Aorta (tissue), 5 donors: ENCODE measurements at places on chromosomes 4 and X. TPM values are rescaled to one million over a fixed set of nuclear protein-coding genes. Genes with fewer than 3 reads are reported as not detected.
A peak's percentile ranks its signal among the peaks of the same experiment; 100 is the strongest.

ARMCX4 gene
- total RNA-seq, result 28.6 TPM

PRKG2 gene
- 0.24 TPM for total RNA-seq

DNA sequence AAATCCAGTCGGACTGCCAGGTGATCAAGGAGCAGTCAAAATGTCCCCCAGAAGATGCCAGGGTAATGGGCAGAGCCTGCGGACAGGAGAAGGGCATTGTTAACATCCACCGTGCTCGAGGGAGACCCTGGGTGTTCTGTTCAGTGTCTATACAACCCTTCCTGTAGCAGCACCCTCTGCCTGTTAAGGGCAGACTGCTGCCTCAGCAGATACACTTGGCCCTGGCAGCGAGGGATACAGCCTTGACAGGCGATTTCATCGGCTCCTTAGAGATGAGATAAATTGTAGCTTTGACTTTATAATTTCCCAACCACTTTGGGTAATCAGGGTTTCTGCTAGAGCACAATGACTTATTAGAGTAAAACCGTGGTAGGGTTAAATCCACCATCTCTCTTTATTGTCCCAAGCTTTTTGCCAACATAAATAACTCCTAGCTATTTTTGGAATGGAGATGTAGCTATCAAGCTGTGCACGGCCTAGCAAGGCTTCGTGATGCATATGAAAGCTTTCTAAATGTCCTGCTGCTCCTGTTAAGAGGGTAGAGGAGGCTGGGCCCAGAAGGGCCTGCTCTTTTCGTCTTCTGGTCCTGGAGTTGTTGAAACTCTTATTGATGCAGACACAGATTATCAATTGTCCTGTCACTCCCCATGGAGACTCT lies 195.9 kb downstream of the CPEB2 start:
- no peak for DNase-seq

VCX3A gene
- not detected for total RNA-seq

- no peak for DNase-seq
Observed at GRCh38 chrX:53422861-53423306, at the start of gene RIBC1. Gene RIBC1, plus strand, starts transcription at chrX:53422873. Its CDS starts 3,404 bp downstream, at chrX:53426277.

NCAPG gene
- total RNA-seq, result 0.78 TPM

RRH gene
- 0.71 TPM for total RNA-seq

COX7B2 gene
- not detected for total RNA-seq

MAGEC3 gene
- total RNA-seq, result 0.99 TPM

- no peak for DNase-seq
Observed at GRCh38 chr4:113593400-113594230, 167.9 kb downstream of the CAMK2D start.

ARMCX2 gene
- 36.3 TPM for total RNA-seq

- DNase-seq, result no peak
Observed at GRCh38 chrX:40908026-40908425, 172.7 kb upstream of the MED14 start.

CSAG3 gene
- total RNA-seq, result not detected

CCNB3 gene
- total RNA-seq, result 0.32 TPM

SMR3B gene
- total RNA-seq, result not detected

DNA sequence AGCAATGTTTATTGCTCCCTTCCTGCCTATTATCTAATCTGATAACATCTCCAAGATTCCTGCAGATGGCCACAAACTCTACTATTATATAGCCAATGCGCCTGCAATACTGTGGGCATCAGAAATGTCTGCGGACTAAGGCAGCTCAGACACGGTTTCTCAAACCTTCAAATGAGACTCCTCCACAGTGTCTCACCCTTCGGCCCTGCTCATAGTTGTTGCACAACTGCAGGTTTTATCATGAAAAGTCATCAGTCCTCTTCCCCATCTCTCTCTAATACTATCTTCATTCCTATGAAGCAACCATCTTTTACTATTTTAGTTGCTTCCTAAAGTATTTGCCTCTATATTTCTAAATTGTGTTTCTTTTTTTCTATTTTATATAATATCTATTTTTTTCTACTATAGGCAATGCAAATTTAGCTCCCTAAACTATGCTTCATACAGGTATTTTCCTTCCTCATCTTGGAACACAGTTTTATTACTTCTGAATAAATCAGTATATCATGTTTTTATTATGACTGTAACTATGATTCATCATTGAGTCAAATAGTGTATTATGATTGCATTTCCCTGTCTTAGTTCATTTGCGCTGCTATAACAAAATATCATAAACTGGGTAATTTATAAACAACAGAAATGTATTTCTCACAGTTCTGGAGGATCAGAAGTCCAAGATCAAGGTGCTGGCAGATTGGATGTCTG lies 129.7 kb upstream of the EDNRA start:
- no peak for DNase-seq

- DNase-seq, result no peak
Observed at GRCh38 chrX:97119474-97120109, 235.9 kb downstream of the RPA4 start.

GRCh38 chrX:132488180-132488705 lies 595 bp downstream of the MBNL3 start:
- DNase-seq, result no peak

GRCh38 chr4:149031399-149031798 lies 589.2 kb upstream of the NR3C2 start:
- DNase-seq, result no peak

GRCh38 chr4:148704291-148704690 lies 262.1 kb upstream of the NR3C2 start:
- DNase-seq, result no peak

DNA sequence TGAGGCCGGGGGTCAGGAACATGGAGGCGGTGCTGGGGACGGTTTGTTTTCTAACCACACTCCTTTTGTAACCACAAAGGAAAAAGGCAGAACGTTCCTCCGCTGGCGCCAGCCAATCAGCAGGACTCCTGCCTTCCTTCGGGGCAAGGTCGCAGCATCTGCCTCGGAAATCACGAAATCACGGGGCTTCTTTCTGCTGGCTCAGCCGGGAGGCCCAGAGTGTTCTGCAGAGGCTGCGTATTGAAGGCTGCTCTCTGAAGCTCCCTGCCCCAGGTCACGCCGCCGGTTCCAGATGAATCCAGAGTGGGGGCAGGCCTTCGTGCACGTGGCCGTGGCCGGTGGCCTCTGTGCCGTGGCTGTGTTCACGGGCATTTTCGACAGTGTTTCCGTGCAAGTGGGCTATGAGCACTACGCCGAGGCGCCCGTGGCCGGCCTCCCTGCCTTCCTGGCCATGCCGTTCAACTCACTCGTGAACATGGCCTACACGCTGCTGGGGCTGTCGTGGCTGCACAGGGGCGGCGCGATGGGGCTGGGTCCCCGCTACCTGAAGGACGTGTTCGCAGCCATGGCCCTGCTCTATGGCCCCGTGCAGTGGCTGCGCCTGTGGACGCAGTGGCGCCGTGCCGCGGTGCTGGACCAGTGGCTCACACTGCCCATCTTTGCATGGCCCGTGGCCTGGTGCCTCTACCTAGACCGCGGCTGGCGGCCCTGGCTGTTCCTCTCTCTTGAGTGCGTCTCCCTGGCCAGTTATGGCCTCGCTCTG lies 9.4 kb downstream of the TMEM187 start:
- peak; percentile 76 for DNase-seq

DNA sequence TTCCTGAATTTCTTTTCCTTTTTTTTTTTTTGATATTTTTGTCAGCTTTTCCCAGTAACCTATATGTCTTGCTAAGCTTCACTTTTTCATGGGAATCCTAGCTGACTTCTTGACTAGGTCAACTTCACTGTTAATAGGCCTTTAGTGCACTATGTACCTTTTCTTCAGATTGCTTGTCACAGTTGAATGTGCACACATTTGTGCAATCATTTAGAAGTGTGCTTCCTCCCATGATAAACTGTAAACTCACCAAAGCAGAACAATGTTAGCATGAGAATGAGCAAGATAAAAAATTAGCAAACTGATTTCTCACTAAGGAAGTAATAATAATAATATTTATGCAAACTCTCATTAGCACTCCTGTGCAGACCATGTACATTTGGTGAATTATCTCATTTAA lies 173.2 kb downstream of the PABPC4L start:
- no peak for DNase-seq

DNA sequence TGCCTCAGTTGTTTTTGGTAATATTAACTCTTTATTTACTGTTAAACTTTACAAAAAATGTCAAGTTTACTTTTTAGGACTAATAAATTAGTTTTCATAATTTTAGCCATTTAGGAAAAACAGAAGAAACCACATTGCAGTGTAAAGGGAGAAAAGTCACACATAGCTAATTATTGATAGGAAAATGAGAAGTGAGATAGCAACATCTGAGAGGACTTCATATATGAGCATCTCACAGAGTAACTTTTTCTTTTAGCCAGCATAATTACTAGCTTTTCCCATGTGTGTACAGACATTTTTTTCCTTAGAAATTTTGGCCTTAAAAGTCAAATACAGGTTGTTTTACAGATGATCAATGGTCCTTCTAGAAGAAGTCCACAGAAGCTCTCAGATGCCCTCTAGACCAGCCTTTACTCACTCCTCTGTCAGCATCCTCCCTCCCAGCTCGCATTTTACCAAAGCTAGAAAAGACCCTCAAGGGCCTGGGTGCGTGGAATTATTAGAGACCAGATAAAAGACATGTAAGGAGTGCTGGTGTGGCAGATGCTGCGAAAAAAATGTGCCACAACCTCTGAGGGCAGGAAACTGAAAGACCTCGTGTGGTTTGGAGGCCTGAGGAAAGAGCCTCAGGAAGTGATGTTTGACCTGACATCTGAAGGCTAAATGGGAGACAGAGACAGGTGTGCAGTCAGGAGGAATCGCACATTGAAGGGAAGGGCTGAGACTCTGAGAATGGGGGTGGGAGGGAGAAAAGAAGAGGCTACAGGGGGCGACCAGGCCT lies 156.9 kb downstream of the CBR4 start:
- no peak for DNase-seq

DNA sequence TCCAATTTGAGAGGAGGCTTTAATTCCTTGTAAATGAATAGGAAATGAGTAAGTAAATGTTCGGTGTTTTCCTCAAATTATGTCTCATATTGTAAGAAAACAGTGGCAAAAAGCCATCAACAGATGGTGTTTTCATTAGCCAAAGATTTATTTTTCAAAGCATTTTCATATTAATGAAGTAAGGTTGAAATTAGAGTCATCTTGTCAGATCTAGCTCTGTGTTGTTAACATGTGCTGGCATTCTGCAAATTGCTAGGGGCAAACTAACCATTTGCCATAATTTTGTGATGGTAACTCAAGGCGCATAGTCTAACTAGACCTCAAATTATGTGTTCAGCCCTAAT lies 24.7 kb downstream of the MID2 start:
- DNase-seq, result no peak

- DNase-seq, result no peak
Observed at GRCh38 chr4:158350161-158350560, 139.9 kb downstream of the TMEM144 start.

DNA sequence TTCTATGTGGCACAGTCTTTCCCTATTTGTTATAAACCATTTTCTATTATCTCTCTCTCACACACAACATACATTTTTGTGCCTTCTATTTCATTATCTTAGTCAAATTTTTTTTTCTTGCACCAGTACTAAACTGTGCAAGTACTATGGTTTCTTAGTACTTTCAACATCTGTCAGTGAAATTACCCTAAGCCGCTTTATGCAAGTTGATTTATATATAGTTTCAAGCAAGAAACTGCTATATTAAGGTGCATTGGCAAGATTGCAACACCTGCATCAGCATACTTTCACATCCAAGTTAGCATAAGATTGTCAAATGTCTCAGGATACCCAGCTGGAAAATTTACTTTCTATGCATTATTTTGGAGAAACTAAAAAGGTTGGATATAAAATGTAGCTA lies 180.2 kb upstream of the FSTL5 start:
- no peak for DNase-seq

TMPRSS11A gene
- not detected for total RNA-seq

DNA sequence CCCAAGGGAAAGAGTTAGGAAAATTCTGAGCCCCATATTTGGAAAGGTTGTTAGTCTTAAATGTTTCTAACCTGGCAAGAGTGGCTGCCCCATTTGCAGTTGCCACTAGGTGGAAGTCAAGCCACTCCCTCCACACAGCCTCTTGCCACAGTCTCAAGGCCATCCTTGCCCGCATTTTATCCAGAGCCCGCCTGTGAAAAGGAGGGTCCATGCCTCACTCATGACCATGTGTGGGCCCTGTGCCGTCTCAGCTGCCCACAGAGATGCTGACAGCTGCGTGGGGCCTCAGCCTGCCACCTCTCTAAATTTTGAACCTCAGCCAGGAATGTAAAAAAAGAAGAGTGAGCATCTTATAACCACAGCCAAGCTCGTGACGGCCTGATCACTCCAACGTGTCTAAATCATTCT lies 201.5 kb upstream of the FAM241A start:
- no peak for DNase-seq

GRCh38 chrX:86809651-86810050 lies 661.4 kb downstream of the DACH2 start:
- DNase-seq, result no peak

DNA sequence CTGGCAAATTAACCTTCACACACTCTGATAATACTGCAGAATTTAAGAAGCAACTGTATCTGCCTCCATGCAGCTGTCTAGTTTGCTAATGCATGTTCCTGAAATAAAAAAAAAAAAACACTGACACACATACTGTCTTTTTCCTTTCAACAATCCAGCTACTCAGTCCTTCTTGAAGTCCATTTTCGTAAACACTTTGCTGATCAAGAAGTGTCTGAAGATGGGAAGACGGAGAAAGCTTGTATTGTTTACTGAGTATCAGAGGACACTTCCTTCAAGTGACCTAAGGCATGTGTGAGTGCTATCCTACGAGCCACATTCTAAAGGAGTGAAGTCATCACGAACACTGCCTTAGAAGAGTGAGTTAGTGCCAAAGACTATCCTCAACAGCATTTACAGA lies 82.6 kb downstream of the LUZP4 start:
- DNase-seq, result no peak

GRCh38 chr4:47705326-47705981 lies 132.4 kb downstream of the CORIN start:
- no peak for DNase-seq

DNA sequence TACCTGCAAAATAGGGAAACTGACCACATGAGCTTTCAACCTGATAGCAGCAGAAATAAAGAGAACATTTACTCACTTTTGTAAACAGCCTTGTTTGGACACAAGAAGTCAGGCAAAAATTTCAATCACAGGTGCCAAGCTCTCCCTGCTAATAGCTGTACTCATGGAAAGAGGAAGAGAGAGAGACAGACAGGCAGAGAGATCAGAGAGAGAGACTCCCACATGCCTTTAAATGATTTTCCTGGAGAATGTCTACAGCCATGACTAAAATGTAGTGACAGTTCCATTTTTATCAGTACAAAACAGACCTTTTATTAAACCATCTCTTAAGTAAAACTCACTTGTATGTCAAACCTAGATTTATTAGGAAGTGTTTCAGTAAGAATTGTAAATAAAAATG lies 752.9 kb downstream of the TRAM1L1 start:
- no peak for DNase-seq

VCX gene
- not detected for total RNA-seq

DNA sequence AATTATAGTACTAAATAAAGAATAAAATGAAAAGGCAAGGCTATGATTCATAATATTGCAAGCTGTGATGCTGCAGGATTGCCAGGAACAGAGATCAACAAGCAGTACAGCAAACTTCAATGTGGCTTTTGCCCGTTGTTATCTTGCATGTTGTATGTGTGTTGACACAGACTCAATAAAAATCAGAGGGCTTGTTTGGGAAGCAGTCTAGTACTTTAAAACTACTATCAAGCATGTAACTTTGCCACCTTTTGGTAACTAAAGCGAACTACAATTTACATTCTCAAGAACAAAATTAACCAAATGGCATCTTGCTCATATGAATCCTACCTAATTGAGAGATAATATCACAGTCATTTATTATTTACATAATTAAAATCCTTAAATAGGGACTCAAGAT lies 79.8 kb upstream of the GPM6A start:
- no peak for DNase-seq

- no peak for DNase-seq
Observed at GRCh38 chrX:120750381-120750780, 120.5 kb upstream of the C1GALT1C1 start.
